ENCODE measurements at places on chromosomes 12 and 14. TPM values are rescaled to one million over a fixed set of nuclear protein-coding genes. Genes with fewer than 3 reads are reported as not detected.

- no peak for DNase-seq
These were observed 76.6 kb downstream of the PAX9 start for GRCh38 chr14:36738269-36738668.

Gene RNU4-1
- 2,217 TPM for total RNA-seq

DNA sequence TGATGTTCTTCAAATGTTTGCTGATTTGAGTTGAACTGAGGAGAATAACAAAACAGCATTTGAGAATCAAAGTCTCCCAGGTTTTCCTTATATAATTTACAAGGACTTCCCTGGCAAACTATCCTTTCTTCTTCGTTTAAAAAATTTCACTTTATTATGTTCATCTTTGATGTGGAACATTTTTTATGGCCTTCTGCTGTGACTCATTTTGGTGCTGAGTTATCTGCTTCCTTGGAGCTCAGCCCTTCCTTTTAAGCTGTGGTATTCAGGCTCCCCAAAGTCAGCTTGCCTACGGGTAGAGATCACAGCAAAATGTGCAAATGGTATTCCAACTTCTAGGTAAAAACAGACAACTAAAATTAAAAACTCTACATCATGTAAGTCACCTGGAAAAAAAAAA, 1.4 kb upstream of the ANO4 start:
- no peak for DNase-seq

DNA sequence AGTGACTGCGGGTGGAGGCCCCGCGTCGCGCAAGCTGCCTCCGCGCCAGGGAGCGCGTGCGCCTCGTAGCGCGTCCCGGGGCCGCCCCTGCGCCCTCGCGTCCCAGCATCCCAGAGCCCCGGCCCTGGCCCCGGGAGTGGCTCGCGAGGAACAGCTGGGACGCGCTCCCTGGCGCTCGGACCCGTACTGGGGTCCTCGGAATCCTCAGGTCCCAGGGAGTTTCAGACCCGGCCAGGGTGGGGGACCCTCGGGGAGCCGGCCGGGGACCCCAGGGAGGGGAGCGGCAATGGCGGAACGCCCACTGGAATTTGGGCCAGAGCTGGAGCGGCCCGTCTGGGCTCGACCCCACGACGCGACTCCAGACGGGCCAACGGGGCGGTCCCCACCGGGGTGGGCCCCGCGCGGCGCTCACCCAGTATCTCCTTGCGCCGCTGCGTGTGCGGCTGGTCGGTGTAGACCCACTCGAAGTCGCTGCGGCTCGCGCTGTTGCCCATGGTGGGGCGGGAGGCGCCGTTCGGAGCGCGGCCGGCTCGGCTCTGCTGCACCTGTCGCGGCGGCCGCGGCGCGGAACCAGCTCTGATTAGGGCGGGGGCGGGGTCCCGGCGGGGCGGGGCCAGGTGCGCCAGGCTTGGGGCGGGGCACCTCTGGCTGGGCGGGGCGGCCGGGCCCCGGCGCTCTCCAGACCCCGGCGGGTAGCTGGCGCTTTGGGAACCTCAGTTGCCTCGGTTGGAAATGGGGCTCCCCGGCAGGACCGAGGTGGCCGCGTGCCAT, at the start of gene DEGS2:
DEGS2 (minus strand) TSS at position 552 of the 771 bp plus-strand sequence; CDS start at position 494, 58 bp downstream.
- peak; percentile 81 for DNase-seq

GRCh38 chr14:72420749-72421474, 473.0 kb downstream of the DPF3 start:
- DNase-seq, result peak; percentile 87

- no peak for DNase-seq
These were observed 161.9 kb downstream of the CAPZA3 start for GRCh38 chr12:18899678-18900317.

- no peak for DNase-seq
These were observed 21.9 kb downstream of the WIF1 start for GRCh38 chr12:65099182-65099581.

GRCh38 chr12:119959435-119959834, 29.6 kb upstream of the BICDL1 start:
- no peak for DNase-seq

DNA sequence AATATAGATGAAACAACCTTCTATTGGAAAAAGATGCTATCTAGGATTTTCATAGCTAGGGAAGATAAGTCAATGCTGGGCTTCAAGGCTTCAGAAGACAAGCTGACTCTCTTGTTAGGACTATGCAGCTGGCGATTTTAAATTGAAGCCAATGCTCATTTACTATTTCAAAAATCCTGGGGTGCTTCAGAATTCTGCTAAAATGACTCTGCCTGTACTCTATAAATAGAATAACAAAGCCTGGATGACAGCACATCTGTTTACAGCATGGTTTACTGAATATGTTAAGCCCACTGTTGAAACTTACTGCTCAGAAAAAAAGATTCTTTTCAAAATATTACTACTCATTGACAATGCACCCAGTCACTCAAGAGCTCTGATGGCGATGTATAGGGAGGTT, 155.1 kb downstream of the PIK3C2G start:
- no peak for DNase-seq

- DNase-seq, result peak; percentile 65
These were observed 30.3 kb downstream of the HIP1R start for GRCh38 chr12:122865268-122866231.

GRCh38 chr12:67430708-67431335, 161.7 kb downstream of the CAND1 start:
- no peak for DNase-seq

DNA sequence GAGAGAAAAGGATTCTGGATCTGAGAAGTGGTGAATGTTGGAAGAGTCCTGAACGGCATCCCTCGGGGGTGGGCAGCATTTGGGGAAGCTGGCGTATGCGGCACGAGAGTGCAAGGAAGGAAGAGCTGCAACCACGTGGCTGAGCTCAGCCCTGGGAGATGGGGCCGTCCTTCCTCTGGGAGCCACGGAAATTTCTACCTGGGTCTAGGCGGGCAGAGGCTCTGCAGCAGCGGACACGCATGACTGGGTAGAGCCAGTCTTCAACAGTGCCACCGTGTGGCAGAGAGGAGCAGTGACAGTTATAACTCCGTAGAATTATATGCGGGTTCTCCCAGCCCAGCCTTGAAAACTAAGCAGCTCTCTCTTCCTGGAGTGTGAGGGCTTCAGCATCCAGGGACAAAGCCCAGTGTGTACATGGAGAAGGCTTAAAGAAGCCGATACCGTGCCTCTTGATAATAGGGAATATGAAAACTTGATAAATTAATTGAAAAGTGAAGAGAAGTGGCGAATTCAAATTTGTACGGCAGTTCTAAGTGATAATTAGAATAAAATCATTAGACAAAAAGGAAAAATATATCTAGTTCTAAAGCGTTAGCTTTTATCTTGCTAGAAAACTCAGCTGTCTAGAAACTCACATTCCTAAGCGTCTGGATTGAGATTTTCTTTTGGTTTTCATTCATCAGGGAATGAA, 82.9 kb upstream of the STXBP6 start:
- peak; percentile 62 for DNase-seq

DNA sequence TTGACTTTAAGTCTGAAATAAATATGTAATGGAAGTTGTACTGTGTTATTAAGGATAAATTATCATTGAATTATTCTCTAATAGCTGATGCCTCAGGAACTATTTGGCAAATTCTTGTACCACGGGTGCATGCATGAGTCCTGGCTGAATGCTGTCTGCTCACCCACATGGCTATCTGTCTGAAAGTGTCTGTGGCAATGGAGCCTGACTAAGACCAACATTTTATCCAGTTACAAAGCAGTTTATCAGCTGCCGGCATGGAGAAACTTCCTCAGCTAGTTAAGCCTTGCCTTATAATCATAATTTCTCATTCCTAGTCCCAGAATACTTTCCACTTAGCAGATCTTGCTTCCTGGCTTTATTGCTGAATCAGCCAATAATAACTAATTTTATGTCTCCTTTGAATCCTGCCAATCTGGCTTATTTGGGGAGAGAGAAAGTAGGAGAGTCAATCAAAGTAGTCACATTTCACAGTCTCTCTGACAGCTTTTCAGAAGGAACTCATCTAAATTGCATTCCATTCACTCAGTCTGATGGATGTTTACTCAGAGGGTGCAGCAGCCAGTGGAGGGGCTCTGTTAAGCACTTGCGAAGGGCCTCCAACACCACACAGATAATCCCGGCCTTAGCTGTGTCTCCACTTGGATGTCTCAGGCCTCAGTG, 280.6 kb upstream of the CLEC14A start:
- no peak for DNase-seq

DNA sequence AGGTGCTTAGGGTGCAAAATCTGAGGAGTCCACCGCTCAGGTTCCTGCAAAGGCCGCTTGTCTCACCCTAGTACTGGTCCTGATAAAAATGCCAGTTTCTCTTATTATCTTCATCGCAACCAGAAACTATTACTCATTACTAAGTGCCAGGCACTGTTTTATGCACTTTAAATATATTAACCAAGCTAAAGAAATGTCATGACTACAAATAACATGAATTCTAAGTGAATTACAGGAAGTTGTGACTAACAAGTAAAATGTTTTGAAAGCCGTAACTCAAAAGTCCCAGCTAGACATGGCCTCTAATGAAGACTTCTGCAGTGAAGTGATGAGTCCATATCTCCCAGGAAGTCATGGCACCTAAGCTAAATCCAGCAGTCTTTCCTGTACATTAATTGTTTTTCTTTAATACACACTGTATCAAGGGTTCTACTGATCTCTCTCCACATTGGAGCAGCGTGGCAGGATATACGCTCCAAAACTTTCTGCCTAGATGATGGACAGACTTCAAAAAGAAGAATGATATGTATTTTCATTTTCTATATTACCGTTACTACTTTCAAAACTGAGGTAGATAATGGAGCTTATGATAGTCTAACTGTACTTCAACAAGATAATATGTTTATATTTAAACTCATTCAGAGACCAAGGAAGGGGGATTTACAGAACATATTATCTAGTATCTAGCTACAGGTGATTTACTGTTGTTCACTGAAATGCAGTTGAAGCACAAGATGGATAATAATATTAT, 117.3 kb upstream of the ARID2 start:
- DNase-seq, result no peak

- DNase-seq, result peak; percentile 22
These were observed 34.3 kb upstream of the SLC38A1 start for GRCh38 chr12:46303039-46303666.

Gene COX8C
- not detected for total RNA-seq

Gene CCDC184
- total RNA-seq, result 0.20 TPM

GRCh38 chr14:53032161-53032803, 81.4 kb upstream of the FERMT2 start:
- DNase-seq, result no peak

GRCh38 chr12:49631336-49631907, 8.1 kb downstream of the PRPF40B start:
- DNase-seq, result no peak

DNA sequence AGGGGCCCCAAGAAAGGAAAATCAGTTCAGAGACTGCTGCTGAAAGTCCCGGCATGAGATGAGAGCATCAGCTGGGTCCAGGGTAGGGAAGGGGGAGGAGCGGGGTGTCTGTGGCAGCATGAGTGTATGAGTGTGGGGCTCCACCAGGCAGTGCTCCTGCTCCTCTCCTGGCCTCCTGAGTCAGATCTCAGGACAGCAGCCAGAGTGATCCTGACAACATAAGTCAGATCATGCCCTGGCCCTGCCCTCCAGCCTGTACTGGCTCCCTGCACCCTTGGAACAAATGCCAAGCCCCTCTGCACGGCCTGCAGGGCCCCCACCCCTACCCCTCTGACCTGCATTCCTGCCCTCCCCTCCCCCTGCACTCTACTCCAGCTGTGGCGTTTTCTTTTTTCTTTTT, 24.2 kb upstream of the LRP1-AS start:
- DNase-seq, result no peak

GRCh38 chr12:30485230-30485890, 210.3 kb downstream of the IPO8 start:
- DNase-seq, result no peak

Gene GSC
- total RNA-seq, result not detected

Gene ERBB3
- 136 TPM for total RNA-seq

Gene SLC17A8
- 2.7 TPM for total RNA-seq
